ENCODE measurements at places on chromosomes 1 and 21. TPM values are rescaled to one million over a fixed set of nuclear protein-coding genes. Genes with fewer than 3 reads are reported as not detected.

GRCh38 chr1:110494522-110495406 lies 24.2 kb downstream of the KCNA10 start:
- H3K4me1 ChIP-seq = no peaks in the 10 kb centered on the region
- DNase-seq = no peak
- H3K27ac ChIP-seq = no peak overlapping the region
- no peaks in the 10 kb centered on the region for H3K36me3 ChIP-seq
- no peaks in the 10 kb centered on the region for H3K27me3 ChIP-seq

GRCh38 chr1:201653883-201654282 lies 115.0 kb downstream of the NAV1 start:
- peaks cover 32% of the 10 kb centered on the region for H3K4me1 ChIP-seq
- no peak for DNase-seq
- H3K4me3 ChIP-seq = no peak overlapping the region
- H3K27ac ChIP-seq = no peak overlapping the region
- no peaks in the 10 kb centered on the region for H3K27me3 ChIP-seq

DNA sequence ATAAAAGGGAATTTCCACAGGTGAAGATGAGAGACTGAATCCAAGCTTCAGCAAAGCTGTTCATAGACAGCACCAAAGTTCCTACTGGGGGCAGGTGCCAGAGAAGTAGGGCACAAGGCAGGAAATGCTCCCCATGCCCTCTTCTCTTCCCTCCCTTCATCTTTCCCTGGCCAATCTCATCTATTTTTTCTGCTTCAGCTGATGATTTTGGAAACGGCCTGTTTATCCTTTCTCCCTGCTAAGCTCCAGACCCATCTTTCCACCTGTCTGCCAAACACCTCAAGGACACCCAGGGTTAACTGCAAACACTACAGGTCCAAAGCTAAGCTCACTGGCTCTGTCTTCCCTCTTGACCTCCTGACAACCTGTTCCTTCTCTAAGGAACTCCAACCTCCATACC lies 18.1 kb downstream of the KCND3 start:
- no peak overlapping the region for H3K4me3 ChIP-seq
- no peaks in the 10 kb centered on the region for H3K36me3 ChIP-seq
- peaks cover 13% of the 10 kb centered on the region for H3K4me1 ChIP-seq

DNA sequence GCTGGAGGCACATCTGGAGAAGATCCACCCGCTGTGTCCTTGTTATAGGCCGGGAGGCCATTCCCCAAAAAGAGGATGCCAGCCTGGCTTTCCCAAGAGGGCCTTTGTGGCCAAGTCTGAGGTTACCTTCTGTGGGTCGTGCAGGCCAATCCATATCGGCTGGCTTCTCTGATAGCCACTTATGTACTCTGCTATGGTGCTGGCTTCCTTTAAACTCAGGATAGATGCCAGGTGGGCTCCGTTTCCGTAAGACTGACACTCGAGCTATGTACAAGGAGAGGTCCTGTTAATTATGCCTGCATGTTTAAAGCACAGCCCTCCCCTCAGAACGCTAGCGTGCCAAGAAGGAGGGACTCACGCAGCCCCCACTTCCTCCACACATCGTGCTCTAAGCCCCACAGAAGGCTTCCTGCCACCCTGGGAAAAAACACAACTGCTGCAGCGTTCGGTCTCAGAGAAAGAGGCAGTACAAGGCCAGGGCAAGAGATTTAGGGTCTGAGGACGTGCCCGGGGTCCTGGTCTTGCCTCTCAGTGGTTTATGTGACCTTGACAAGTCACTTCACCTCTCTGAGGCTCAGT lies 11.6 kb downstream of the REG4 start:
- no peak overlapping the region for H3K27ac ChIP-seq
- no peaks in the 10 kb centered on the region for H3K27me3 ChIP-seq
- H3K4me1 ChIP-seq = peaks cover 15% of the 10 kb centered on the region
- H3K4me3 ChIP-seq = no peak overlapping the region

GRCh38 chr1:170664093-170664827 lies at the start of gene PRRX1:
Gene PRRX1 (plus strand): TSS chr1:170664131. CDS start chr1:170664219, 88 bp downstream.
- no peaks in the 10 kb centered on the region for H3K36me3 ChIP-seq
- peak within 1 kb of the TSS; percentile 37 for H3K4me3 ChIP-seq
- peak; percentile 66 for DNase-seq
- peaks cover 79% of the 10 kb centered on the region for H3K27me3 ChIP-seq
- peak within 1 kb of the TSS; percentile 75 for H3K27ac ChIP-seq

DNA sequence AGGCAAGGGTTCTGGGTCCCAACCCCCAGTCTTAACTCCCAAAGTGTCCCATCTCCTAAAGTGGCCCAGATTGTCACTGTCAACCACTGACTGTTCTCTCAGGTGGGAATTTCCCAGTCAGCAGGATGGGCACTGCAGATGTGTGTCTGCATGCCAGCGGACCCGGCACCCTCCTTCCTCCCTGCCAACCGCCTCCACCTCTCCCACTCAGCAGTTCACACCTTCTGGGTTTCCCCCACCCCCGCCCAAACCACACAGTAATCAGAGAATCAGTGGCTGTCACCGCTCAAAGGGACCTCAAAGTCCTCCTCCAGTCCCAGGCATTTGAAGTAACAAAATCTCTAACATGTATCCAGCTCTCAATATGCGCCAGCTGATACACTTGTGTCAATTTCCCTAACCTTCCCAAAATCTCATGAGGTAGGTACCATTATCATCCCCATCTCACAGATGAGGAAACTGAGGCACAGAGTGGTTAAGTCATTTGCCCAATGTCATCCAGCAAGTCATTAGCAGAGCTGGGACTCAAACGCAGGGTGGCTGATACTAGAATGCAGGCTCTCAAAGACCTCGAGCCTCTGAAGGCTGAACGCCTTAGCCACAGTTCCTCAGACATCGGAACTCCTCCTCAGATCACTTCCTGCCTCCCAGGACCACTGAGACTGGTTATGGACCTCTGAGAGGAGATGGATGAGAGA lies 4.8 kb downstream of the RUNX3 start:
- no peak for DNase-seq
- H3K27me3 ChIP-seq = peaks cover 67% of the 10 kb centered on the region
- no peaks in the 10 kb centered on the region for H3K36me3 ChIP-seq
- H3K4me1 ChIP-seq = peaks cover 23% of the 10 kb centered on the region
- H3K4me3 ChIP-seq = no peak overlapping the region

- H3K4me3 ChIP-seq = no peak overlapping the region
- DNase-seq = no peak
- peaks cover 45% of the 10 kb centered on the region for H3K4me1 ChIP-seq
- H3K27ac ChIP-seq = peak overlapping the region; percentile 91
- peaks cover 8% of the 10 kb centered on the region for H3K36me3 ChIP-seq
These were observed 1.4 kb upstream of the OLFML3 start for GRCh38 chr1:113977906-113978305.

DNA sequence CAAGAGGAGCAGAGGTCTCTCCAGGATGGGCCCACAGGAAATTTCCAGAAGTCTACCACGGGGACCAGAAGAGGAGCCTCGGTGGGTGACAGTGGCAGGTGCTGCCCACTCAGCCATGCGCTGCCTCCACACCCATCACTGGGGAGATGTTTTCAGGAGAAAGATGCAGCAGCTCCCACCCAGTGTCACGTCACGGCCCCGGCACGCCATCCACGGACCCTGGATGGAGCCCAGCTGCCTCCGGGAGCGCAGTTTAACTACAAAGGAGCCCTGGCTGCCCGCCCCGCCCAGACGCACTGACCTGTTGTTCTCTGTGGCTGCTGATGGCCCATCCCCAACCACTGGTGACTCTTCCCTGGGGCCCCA lies 6.8 kb downstream of the TSPEAR start:
- no peak overlapping the region for H3K27ac ChIP-seq
- peaks cover 27% of the 10 kb centered on the region for H3K27me3 ChIP-seq
- DNase-seq = peak; percentile 34
- H3K4me3 ChIP-seq = no peak overlapping the region

- H3K36me3 ChIP-seq = no peaks in the 10 kb centered on the region
- peaks cover 4% of the 10 kb centered on the region for H3K4me1 ChIP-seq
- no peaks in the 10 kb centered on the region for H3K27me3 ChIP-seq
- H3K4me3 ChIP-seq = no peak overlapping the region
- DNase-seq = no peak
- H3K27ac ChIP-seq = peak overlapping the region; percentile 25
These were observed 22.9 kb downstream of the S1PR1 start for GRCh38 chr1:101259744-101260148.

GRCh38 chr1:60331647-60332046 lies 258.1 kb upstream of the C1orf87 start:
- H3K27ac ChIP-seq = no peak overlapping the region
- no peaks in the 10 kb centered on the region for H3K27me3 ChIP-seq
- H3K36me3 ChIP-seq = no peaks in the 10 kb centered on the region

- H3K4me3 ChIP-seq = no peak overlapping the region
- H3K27ac ChIP-seq = no peak overlapping the region
- no peaks in the 10 kb centered on the region for H3K27me3 ChIP-seq
- peak; percentile 62 for DNase-seq
- H3K4me1 ChIP-seq = no peaks in the 10 kb centered on the region
These were observed 3.5 kb upstream of the NBL1 start for GRCh38 chr1:19640363-19641316.

- no peaks in the 10 kb centered on the region for H3K4me1 ChIP-seq
- no peak for DNase-seq
- peaks cover 7% of the 10 kb centered on the region for H3K27me3 ChIP-seq
These were observed 18.7 kb downstream of the UBE2Q1 start for GRCh38 chr1:154539486-154540483.

- H3K27me3 ChIP-seq = no peaks in the 10 kb centered on the region
- peak overlapping the region; percentile 62 for H3K27ac ChIP-seq
- no peaks in the 10 kb centered on the region for H3K36me3 ChIP-seq
- H3K4me1 ChIP-seq = peaks cover 10% of the 10 kb centered on the region
- H3K4me3 ChIP-seq = no peak overlapping the region
- DNase-seq = no peak
These were observed 168.4 kb downstream of the ZZZ3 start for GRCh38 chr1:77513839-77514763.

- peaks cover 15% of the 10 kb centered on the region for H3K4me1 ChIP-seq
- H3K36me3 ChIP-seq = no peaks in the 10 kb centered on the region
- peak overlapping the region; percentile 41 for H3K27ac ChIP-seq
- H3K4me3 ChIP-seq = no peak overlapping the region
These were observed 15.5 kb upstream of the MTARC2 start for GRCh38 chr1:220732621-220733020.

GRCh38 chr1:111754984-111755330 lies 744 bp upstream of the DDX20 start:
- no peaks in the 10 kb centered on the region for H3K36me3 ChIP-seq
- no peaks in the 10 kb centered on the region for H3K27me3 ChIP-seq
- peak overlapping the region; percentile 83 for H3K27ac ChIP-seq
- H3K4me1 ChIP-seq = peaks cover 34% of the 10 kb centered on the region

- H3K36me3 ChIP-seq = no peaks in the 10 kb centered on the region
- no peak for DNase-seq
- no peak overlapping the region for H3K27ac ChIP-seq
- H3K27me3 ChIP-seq = peaks cover 9% of the 10 kb centered on the region
These were observed 95.1 kb downstream of the TAS1R2 start for GRCh38 chr1:18764362-18764761.

GRCh38 chr1:24584171-24584647 lies 28.3 kb downstream of the NCMAP start:
- H3K27me3 ChIP-seq = no peaks in the 10 kb centered on the region
- no peak for DNase-seq
- no peak overlapping the region for H3K4me3 ChIP-seq
- H3K27ac ChIP-seq = no peak overlapping the region

DNA sequence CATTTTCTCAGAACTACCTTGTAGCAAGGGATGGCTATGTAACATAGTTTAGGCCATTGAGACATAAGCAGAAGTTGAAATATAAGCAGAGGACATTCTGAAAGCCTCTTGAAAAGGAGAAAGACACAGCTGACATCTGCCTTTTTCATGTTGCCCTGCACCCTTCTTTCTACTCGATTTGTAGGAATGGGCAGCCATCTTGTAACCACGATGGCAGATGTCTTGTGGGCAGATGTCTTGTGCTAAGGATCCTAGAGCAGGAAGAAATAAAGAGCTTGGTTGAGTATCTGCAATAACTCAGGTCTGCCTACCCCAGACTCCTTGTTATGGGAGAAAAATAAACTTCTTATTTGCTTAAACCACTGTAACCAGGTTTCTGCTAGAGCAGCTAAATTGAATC lies 351.0 kb downstream of the PDE4B start:
- no peaks in the 10 kb centered on the region for H3K4me1 ChIP-seq
- no peak for DNase-seq
- H3K27me3 ChIP-seq = no peaks in the 10 kb centered on the region
- no peak overlapping the region for H3K27ac ChIP-seq

COL6A1 gene
- 28.2 TPM for polyA plus RNA-seq

PPFIA4 gene
- 0.52 TPM for polyA plus RNA-seq

EVI5 gene
- polyA plus RNA-seq = 4.8 TPM

CD5L gene
- not detected for polyA plus RNA-seq

SPRR2A gene
- 0.42 TPM for polyA plus RNA-seq

HSD3B1 gene
- not detected for polyA plus RNA-seq

Data from sigmoid colon (tissue), 7 donors.